ENCODE measurements at places on chromosomes 11 and 22.

GRCh38 chr11:12882670-12883069 is 126.4 kb upstream of the RASSF10 start:
- no peak for DNase-seq

GRCh38 chr11:40759341-40759740 is 700.1 kb downstream of the LRRC4C start:
- no peak for DNase-seq

- DNase-seq = no peak
These were observed 118.3 kb downstream of the CD44 start for GRCh38 chr11:35257281-35257680.

GRCh38 chr11:128733440-128734102 is 39.7 kb downstream of the FLI1 start:
- no peak for DNase-seq

DNA sequence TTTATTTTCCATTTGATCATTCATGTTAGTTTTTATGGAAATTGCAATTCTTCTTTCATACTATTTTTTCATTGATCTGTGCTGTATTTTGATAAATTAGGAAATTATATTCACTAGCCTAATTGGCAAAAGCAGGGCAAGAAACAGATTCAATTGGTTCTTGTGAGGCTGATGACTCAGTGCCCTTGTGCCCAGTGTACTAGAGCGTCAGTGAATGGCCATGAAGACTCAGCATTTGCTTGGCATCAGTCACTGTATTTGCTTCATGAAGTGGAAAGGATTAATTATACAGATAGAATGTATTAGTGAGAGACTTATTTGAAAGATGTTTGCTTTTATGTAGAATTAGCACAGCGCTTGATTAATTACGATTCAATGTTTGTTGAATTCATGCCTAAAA is 31.8 kb downstream of the MRGPRX1 start:
- DNase-seq = no peak

- DNase-seq = peak; percentile 61
These were observed at the start of gene DUSP8 for GRCh38 chr11:1572197-1573076. Gene DUSP8, minus strand, starts transcription at chr11:1572271. Its CDS starts 6,445 bp downstream, at chr11:1565826.

DNA sequence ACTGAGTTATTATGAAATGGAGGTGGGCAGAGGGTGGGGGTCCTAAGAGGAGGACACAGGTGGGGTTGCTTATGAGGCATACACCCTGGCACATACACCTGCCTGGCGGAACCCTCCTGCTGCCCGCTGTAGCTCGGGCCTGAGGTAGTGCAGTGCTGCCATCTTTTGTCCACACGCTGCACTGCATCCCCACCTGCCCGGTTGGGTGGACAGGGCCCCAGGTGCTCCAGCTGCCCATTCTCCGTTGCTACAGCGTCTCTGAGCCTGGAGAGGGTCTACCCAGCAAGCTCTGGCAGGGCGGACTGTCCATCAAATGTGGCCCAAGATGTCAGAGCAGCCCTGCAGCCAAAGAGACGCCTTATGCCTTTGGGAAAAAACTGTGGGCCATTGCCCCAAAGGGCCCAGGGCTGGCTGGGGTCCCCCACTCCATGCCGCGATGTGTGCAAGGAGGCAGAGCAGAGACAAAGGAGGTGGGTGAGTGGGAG is 131.2 kb downstream of the BUD13 start:
- peak; percentile 26 for DNase-seq

- DNase-seq = no peak
These were observed 945.5 kb downstream of the OPCML start for GRCh38 chr11:132586801-132587200.

GRCh38 chr22:17964643-17965042 is 59.7 kb downstream of the MICAL3 start:
- DNase-seq = no peak

DNA sequence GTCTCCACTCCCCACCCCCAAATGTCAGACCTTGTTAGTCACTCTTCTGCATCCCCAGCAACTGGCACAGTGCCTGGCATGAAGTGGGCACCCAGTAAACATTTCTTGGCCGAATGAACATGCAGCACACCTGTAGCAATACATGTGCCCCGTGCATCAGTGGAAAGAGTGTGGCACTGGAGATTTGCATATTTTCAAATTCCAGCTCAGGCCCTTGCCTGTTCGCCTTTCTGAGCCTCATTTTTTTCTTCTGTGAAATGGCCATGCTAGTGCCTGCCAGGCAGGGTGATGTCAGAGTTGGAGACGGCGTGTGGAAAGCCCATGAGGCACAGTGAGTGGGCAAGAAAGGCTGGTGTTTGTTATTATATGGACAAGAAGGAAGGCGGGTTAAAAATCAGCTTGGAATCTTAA is 38.7 kb downstream of the CD82 start:
- DNase-seq = no peak

- DNase-seq = peak; percentile 95
These were observed 23.2 kb downstream of the SMIM38 start for GRCh38 chr11:69178819-69179482.

GRCh38 chr22:44516841-44517240 is 18.8 kb upstream of the RTL6 start:
- no peak for DNase-seq

GRCh38 chr11:10731064-10731680 is 19.9 kb upstream of the CTR9 start:
- no peak for DNase-seq

GRCh38 chr11:92779746-92780145 is 189.7 kb upstream of the MTNR1B start:
- no peak for DNase-seq
